ENCODE measurements at places on chromosomes 1 and 21. TPM values are rescaled to one million over a fixed set of nuclear protein-coding genes. Genes with fewer than 3 reads are reported as not detected.

DNA sequence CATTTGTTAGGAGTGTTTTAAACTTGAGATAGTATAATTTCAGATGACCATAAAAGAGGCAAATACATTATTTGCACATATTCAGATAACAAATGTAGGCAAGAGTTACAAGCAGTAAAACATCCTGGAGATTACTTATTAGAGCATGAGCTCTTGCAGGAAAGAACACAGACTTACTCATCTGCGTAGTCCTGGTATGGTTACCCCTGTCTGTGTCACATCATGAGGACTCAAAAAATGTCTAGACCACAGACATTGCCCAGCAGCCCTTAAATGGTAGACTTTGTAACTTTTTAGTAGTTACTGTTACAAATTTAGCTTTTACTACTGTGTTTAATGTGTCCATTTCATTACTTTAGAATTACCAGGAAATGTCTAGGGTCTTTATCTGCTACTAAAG is 12.8 kb downstream of the CACHD1 start:
- peaks cover 71% of the 10 kb centered on the region for H3K4me1 ChIP-seq
- no peaks in the 10 kb centered on the region for H3K36me3 ChIP-seq
- no peak overlapping the region for H3K27ac ChIP-seq
- no peaks in the 10 kb centered on the region for H3K27me3 ChIP-seq
- DNase-seq: no peak

GRCh38 chr1:214044438-214045214 is 56.9 kb downstream of the PROX1 start:
- H3K4me3 ChIP-seq: no peak overlapping the region
- peaks cover 15% of the 10 kb centered on the region for H3K36me3 ChIP-seq
- H3K27ac ChIP-seq: no peak overlapping the region

VHLL gene
- total RNA-seq: not detected

DNA sequence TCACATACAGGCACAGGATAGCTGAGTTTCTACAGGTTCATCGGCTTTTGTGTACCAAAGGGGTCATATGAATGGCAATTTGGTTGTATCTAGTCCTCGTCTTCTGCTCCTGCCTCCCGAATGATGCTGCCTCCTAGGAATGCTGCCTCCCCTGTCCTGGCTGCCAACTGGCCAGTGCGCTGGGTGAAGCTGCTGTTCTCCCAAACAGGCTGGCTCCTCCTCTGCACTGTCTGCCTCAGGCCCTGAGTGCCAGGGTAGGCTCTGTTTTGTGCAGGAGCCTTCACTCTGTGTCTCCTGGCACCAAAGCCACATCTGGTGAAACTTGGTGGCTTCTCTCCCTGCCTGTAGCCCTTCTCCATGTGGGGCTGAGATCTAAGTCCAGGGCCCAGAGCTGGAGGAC is 60.3 kb downstream of the RHOU start:
- no peaks in the 10 kb centered on the region for H3K27me3 ChIP-seq
- no peak overlapping the region for H3K27ac ChIP-seq
- no peaks in the 10 kb centered on the region for H3K36me3 ChIP-seq
- no peak overlapping the region for H3K4me3 ChIP-seq
- H3K4me1 ChIP-seq: 0 out of 2 replicates have a peak, but pooled peaks cover 3% of the 10 kb centered on the region

- no peak overlapping the region for H3K4me3 ChIP-seq
- no peaks in the 10 kb centered on the region for H3K36me3 ChIP-seq
- peaks cover 18% of the 10 kb centered on the region for H3K4me1 ChIP-seq
- no peak for DNase-seq
These were observed 5.8 kb upstream of the FNBP1L start for GRCh38 chr1:93442008-93442666.

FLG2 gene
- not detected for total RNA-seq

S100A1 gene
- 2.0 TPM for total RNA-seq

DNA sequence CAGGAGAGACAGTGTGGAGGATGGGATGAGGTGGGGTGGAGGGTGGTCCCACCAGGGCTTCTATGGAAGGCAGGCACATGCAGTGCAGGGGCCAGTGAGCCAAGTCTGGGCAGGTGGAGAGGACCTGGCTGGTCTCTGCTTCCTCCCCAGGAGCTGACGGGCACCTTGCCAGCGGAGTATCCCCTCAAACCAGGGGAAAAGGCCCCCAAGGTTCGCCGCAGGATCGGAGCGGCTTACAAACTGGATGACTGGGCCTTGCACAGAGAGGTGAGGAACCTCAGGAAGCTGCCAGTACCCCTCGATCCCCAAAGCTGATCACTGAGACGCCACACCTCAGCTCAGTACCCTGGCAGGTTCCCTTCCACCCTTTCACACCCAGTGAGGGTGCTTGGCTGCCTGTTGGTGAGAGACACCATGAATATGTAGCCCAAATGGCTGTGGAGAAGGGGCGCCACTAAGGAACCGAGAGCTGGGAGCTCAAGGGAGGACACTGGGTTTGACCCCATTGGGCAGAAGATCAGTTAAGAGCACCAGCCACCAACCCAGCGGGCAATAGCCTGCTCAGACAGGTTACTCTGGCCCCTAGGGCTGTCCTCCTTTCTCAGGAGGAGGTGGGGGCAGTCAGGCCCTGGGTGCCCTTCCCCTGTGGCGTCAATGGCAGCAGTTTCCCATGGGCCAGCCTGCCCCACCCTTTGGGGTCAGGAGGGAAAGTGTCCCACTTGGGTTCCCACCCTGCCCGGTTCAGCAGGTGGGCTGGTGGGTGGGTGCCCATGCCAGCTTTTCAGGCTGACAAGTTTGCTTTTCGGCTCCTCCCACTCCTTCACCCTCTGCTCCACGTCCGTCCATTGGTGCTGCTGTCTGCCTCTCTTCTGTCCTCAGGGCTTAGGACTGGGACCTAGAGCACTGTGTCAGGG is 5.5 kb downstream of the INAVA start:
- no peak for DNase-seq
- H3K27me3 ChIP-seq: no peaks in the 10 kb centered on the region
- no peak overlapping the region for H3K4me3 ChIP-seq
- H3K27ac ChIP-seq: peak overlapping the region; percentile 47

DNA sequence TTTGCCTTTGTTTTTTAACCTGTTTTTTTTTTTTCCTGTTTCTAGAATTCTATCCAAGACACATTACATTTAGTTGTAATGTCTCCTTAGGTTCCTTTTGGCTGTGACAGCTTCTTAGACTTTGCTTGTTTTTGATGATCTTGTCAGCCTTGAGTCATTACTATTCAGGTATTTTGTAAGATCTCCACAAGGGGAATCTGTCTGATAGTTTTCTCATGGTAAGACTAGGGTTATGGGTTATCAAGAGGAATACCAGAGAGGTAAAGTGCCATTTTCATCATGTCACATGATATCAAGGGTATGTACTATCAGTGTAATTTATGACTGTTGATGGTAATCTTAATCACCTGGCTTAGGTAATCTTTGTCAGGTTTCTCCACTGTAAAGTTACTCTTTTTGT is 99.1 kb upstream of the GFI1 start:
- H3K4me3 ChIP-seq: no peak overlapping the region
- H3K27ac ChIP-seq: no peak overlapping the region
- H3K4me1 ChIP-seq: no peaks in the 10 kb centered on the region
- H3K36me3 ChIP-seq: peaks cover 27% of the 10 kb centered on the region
- DNase-seq: no peak

GRCh38 chr1:36645867-36646266 is 163.2 kb upstream of the CSF3R start:
- H3K27me3 ChIP-seq: peaks cover 3% of the 10 kb centered on the region
- no peak overlapping the region for H3K27ac ChIP-seq
- H3K36me3 ChIP-seq: no peaks in the 10 kb centered on the region
- H3K4me1 ChIP-seq: peaks cover 9% of the 10 kb centered on the region
- no peak for DNase-seq

GRCh38 chr21:39633770-39634181 is 21.0 kb downstream of the B3GALT5 start:
- peaks cover 18% of the 10 kb centered on the region for H3K36me3 ChIP-seq
- no peak overlapping the region for H3K4me3 ChIP-seq
- peak overlapping the region; percentile 1 for H3K27ac ChIP-seq
- DNase-seq: no peak

GABRD gene
- 1.8 TPM for total RNA-seq

RGS2 gene
- 19.1 TPM for total RNA-seq

DNA sequence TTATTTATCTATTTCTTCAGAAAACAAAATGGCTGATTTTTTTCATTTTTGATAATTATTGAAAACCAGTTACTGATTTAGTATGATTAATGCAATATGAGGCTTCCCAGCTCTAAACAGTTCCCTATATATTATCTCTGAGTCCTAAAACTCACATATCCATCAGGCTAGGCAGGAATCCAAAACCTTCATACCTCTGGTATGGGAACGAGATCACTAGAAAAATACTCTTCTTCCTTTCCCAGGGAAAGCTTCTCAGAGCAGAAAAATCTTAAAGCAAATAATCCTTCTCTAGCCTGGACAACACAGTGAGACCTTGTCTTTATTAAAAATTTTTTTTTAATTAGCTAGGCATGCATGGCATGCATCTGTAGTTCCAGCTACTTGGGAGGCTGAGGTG is 42.5 kb downstream of the KDM5B start:
- no peak overlapping the region for H3K27ac ChIP-seq
- no peaks in the 10 kb centered on the region for H3K27me3 ChIP-seq
- H3K4me3 ChIP-seq: no peak overlapping the region
- DNase-seq: no peak
- H3K4me1 ChIP-seq: no peaks in the 10 kb centered on the region

DNA sequence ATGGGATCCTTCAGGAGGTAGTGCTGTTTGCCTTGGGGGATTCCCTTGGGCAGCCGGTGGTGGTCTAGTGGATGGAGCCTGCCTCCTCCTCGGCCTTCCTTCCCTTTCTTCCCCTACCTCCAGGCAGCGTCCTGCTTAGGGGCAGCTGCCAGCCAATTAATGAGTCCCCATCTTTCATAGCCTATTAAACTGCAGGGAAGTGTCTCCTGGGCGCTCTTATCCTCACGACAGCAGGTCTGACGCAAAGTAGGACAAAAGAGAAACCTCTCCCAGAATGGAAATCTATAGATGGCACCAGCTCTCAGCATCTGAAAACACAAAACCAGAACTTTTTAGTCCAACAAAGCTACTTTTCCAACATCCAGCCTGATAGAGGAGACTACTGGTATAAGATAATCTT is 69.3 kb downstream of the ELAVL4 start:
- no peak overlapping the region for H3K27ac ChIP-seq
- H3K4me3 ChIP-seq: no peak overlapping the region
- peaks cover 11% of the 10 kb centered on the region for H3K4me1 ChIP-seq
- no peak for DNase-seq

ARHGAP30 gene
- 0.52 TPM for total RNA-seq

- no peaks in the 10 kb centered on the region for H3K36me3 ChIP-seq
- no peaks in the 10 kb centered on the region for H3K4me1 ChIP-seq
- DNase-seq: no peak
These were observed 34.6 kb downstream of the RUNX1 start for GRCh38 chr21:35014302-35015041.

Measured in WTC11 (cell line).